ENCODE measurements at places on chromosomes 16 and 17.

- no peak for DNase-seq
Measured at GRCh38 chr17:36907407-36907806, 29.9 kb upstream of the LHX1 start.

DNA sequence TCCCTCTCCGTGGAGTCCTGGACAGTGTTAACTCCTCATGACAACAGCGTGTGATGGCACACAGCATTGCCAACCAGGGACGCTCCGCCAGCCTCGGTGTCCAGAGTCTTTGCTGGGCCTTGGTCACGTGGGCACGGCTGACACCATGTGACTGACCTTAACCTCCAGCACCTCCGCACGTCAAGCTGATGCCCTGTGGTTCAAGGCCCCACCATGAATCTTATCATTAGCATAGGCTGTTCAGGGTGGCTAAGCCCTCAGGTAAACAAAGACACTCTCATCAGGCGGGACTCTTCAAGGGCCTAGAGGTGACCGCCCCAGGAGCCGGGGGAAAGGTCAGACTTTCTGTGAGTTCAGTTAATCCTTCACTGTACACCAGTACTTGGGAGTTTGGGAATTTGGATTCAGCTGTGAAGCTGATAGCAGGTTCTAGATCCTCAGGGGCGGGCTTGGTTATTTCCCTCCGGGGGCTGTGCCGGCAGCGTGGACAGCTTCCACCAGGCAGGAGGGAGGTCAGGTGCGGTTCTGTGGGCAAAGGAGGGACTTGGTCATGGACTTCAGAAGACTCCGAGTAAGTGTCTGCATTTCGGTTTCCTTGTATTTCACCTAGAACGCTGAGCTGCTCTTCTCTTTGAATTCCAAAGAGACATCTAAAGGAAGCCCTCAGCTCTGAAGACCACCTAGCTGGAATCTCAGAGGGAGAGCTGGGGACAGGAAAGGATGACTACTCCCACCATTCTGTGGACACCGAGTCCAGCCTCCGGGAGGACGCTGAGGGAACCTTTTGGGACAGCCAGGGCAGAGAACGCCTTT is 195.5 kb upstream of the CIBAR2 start:
- no peak for DNase-seq

GRCh38 chr16:74718140-74718539 is 17.5 kb upstream of the MLKL start:
- DNase-seq = no peak

GRCh38 chr16:26595199-26595598 is 471.5 kb upstream of the C16orf82 start:
- no peak for DNase-seq

DNA sequence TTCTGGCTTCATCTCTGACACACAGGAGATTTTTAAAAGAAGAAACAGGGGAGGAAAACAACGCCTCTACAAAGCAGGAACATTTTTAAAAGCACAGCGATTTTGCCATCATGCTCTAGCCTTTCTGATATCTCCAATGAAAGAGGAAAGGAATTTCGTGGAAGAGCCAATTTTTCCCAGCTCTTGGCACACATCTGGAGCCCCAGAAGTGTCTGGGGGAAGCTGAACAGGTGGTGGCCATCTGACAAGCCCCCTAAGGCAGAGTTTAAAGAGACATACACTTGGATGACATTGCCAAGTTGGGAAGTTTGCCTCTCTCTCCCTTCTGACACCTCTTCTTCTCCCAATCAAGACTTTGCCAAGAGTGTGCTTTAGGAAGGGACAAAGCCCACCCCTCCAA is 82.1 kb downstream of the CCT6B start:
- DNase-seq = no peak

DNA sequence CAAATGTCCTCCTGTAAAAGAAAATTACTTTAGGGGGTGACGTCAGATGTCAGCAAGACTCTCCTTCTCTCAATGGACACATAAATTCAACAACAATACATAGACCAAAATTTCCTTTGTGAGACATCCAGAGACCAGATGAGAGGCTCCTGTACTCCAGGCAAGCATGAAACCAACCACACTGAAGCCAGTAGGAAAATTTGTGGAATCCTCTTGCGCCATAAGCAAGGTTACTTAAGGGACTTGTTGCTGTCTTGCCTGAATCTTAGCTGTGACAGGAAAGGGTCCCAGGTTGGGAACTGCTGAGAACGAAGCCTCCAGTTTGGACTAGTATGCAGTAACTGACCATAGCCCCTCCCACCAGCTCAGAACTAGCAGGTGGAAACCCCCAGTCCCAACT is 56.0 kb downstream of the CEP112 start:
- DNase-seq = peak; percentile 78

- DNase-seq = peak; percentile 54
Measured at GRCh38 chr17:28725166-28725659, 820 bp downstream of the TLCD1 start.

DNA sequence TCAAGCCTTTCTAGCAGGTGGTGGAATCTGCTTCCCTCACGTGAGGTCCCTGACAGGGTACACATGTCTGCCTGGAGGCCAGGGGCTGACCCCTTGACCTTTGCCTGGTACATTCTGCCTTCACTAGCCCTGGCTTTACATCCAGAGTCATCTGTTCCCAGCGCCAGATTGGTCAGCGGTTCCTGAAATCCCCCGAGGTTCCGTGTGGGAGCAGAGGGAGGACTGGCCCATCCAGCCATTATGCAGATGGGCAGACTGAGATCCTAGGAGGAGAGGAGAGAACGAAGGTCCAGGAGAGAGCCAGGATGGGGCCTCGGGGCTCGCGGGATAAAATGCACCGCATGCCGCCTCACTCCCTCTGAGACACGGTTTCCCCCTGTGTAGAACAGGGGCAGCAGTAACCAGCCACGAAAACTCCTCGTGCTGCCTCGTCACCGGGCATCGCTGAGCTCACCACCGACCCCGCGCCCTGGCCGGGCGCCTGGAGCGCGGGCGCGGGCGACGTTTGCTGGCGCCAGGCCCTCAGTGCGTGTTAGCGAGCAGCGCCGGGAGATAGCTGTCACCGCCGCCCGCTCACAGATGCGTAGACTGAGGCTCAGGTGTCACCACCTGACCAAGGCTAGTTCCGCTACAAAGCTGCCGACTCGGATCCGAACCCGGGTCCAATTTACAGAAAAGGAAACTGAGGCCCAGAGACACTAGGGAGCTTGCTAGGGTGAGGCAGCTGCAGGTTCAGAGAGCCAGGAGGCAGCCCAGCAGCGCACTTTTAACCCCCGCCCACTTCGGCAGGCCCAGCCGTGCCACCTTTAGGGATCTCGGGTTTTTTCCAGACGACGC is 811 bp upstream of the MAP2K3 start:
- DNase-seq = no peak

DNA sequence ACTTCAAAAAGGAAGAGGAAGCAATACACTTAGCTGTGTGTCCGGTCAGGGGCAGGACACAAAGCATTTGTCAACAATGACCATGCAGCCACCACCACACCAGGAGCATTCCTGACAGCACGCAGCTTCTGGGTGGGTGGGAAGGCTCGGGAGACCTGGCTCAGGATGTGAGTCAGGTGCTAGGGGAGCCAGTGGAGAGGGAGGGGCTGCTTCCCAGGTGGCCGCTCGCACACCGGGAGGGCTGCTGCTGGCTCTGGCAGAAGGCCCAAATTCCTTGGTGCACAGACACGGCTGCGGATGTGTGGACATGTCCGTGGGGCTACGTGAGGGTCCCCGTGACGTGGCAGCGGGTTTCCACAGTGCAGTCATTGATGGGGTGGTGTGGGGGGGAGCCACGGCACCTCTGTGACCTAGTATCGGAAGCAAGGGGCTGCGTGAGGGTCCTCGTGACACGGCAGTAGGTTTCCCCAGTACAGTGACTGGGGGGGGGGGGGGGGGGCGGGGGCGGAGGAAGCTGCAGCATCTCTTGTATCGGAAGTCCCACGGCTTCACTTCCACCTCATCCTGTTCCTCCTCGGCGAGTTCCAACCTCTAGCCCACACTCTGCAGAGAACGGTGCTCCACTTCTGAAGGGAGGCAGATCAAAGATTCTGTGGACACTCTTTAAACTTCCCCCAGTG is 112.8 kb downstream of the ZNF778 start:
- no peak for DNase-seq

- no peak for DNase-seq
Measured at GRCh38 chr17:32654324-32654723, 167.5 kb downstream of the CDK5R1 start.

- no peak for DNase-seq
Measured at GRCh38 chr16:1542533-1542932, 9.1 kb downstream of the TMEM204 start.

DNA sequence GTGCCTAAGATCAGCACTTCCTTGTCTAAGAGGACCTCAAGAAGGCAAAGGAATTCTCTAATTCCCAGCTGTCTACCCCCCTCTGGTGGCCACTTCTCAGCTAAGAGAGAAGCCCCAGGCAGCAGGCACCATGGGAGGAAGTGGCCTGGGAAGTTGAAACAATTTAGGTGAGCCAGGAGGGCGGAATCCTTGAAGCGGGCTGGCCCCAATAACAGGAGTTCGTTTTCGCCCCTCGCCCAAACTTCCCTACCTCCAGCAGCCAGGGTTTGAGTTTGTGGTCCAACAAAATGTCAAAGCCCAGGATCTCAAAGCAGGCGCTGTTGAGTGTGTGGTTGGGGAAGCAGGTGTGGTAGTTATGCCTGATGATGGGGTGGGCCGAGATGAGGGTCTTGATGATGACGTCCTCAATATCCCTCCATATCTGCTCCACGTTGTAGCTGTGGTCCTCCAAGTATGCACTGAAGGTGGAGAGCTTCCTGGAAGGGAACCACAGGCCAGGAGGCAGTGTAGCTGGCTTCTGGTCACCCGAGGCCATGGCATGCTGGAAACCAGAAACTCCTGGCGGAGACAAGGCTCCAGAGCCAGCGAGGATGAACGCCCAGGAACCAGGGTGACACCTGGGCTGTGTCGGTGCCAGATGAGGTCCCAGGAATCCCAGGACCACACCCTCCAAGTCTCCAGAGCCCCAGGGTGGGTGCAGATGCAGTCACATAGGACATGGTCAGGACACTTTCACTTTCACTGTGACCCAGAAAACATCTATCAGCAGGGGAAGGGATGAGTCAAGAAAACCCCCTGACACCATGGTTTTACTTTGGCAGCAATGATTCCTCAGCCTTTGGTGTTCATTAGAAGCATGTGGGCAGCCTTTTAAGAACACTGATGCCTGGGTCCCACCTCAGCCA is 25.6 kb downstream of the TTLL6 start:
- DNase-seq = peak; percentile 88

GRCh38 chr16:80612461-80613017 is 71.7 kb downstream of the DYNLRB2 start:
- DNase-seq = no peak

DNA sequence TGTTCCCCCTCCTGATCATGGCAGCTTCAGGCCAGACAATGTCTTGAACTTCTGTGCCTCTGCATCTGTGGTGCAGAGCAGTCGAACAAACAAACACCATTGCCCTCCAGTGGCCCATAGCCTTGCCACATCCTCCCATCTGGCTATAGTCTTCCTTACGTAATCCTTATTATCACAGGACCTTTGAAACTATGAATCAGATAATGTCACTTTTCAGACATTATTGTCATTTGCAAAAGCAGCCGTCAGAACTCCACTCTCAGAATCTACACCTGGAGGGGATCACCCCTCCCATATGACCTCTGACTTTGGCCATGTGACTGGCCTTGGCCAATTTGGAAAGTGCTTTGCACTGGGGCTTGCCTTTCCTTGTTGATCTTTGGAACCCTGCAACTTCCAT is 387.3 kb downstream of the MAF start:
- DNase-seq = no peak

DNA sequence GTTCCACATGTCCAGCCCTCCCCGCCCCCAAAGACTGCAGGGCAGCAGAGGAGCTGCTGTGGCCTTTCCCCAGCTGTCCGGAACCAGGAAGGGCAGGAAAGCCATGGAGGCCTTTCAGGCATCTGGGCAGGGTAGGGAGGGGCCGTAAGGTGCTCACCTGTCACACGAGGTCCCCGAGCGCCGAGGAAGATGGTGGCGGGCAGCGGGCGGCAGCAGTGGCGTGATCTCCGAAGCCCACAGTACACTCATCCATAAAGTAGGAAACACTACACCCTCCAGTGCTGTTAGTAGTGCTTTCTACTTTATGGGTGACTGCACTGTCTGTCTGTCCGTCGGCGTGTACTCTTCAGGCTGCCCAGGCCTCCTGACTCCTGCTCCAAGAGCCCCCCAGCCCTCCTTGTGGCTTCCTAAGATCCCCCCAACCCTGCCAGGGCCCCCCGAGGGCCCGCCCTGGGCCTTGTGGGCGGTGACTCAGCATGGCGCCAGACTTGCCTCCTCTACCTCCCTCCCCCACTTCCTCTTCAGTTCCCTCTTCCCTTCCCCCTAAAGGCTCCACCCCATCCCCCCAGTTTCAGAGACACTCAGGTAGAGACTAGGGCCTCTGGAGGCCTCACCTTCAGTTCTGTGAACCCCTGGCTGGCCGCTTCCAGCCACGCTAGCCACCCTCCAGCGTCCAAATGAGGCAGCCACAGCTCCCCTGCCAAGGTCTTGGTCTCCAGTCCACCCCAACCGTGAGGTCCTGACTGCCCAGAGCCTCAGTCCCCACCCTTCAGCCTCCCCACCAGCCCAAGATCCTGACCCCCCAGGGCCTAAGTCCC is 2.6 kb upstream of the TSPOAP1 start:
- no peak for DNase-seq
